ENCODE measurements at places on chromosomes 4 and X.

DNA sequence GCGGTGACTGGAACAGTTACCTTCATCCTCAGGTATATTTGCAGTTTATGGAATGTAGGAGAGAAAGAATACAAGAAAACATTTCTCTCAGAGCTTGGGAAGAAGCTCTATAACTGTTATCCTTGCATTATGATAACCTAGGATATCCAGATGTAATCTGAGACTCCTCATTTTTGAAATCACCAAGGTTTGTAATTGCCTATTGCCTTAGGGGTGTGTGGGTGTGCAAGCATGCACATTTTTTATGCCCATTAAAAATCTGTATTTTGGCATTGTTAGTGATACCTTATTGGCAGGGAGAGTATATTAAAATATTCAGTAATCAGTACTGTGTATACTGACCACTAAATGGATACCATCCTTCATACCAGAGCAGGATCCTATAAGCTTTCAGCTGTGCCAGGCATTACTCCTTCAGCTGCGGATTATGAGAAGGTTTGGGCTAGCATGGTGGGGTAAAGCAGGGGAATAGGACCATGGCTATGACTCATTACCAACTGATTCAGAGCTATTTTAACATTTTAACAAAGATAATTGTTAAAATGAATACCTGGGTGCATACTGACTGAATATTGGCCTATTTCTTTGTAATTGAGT, 8.3 kb downstream of the SEC24B start:
- no peak for DNase-seq

DNA sequence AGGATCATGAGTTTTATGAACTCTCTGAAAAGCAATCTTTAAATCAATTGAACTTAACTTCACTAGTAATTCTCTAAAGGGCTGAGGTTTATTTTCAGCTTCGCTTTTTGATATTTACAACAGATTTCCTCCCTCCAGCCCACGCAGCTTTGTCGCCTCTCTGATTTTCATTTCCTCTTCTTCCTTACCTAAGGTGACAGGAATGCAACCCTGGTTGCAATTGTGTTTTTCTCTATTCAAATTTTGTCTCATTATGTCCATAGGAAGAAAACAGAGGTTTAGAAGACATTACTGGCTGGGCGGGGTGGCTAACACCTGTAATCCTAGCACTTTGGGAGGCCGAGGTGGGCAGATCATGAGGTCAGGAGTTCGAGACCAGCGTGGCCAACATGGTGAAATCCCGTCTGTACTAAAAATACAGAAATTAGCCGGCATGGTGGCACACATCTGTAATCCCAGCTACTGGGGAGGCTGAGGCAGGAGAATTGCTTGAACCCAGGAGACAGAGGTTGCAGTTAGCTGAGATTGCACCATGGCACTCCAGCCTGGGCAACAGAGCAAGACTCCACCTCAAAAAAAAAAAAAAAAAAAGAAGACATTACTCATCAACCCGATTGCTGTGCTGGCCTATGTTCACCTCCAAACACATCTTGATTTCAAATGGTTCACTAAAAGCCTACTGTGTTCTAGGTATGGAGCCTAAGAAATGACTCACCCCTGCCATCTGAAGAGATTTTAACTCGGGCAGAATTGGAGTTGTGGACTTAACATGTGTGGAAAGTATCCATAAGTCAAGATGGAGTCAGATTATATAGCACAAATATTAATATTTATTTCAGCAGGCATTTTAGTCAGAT, 36.8 kb downstream of the VSIG4 start:
- no peak for DNase-seq

- no peak for DNase-seq
Measured at GRCh38 chrX:136608295-136608933, 39.5 kb upstream of the CD40LG start.

DNA sequence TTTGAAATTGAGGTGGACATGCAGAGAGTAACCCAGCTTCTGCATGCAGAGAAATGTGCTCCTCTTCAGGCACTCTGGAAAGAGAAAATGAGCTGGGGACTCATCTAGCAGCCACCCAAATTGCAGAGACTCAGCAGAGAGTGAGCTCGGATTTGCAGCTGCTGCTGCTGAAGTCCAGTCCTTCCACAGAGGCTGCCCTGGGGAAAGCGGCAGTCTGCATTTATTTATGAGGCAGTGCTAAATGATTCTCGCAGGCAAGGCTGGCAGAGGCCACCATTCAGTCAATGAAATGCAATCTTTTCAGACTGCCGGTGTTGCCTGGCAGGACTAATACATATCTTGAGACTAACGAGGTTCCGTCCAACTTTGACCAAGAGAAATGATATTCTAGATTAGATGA, 404.8 kb downstream of the NLGN4X start:
- no peak for DNase-seq

GRCh38 chrX:48997455-48997854, 4.6 kb downstream of the GRIPAP1 start:
- no peak for DNase-seq

DNA sequence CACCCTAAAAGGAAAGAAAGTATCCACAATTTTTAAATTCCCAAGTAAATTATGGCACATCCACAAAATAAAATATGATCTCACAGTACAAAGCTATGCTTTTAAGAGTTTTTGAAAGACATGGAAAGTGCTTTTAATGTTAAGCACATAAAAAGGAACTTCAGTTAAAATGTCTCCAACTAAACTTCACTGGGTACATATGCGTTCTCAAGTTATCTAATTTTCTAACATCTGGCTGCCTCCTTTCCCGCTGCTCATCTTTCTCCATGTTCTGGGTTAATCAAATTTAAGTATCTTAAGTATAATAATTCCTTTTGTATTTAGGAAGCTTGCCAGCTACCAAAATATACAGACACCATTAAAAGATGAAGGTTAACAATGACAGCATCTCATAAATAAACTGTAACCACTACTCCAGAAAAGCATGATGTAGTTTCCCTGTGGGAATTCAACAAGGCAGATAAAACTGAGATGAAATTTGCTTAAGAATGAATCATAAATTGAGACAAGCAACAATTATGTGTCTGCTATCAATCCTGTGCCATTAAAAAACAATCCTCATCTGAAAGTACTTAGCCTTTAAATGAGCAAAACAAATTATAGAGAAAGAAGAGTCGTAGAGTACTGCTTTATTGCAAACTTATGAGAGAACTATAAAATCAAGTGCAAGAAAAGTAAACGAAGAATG, 25.1 kb downstream of the PRSS12 start:
- no peak for DNase-seq

GRCh38 chrX:139890991-139891700, 41.7 kb downstream of the ATP11C start:
- no peak for DNase-seq

DNA sequence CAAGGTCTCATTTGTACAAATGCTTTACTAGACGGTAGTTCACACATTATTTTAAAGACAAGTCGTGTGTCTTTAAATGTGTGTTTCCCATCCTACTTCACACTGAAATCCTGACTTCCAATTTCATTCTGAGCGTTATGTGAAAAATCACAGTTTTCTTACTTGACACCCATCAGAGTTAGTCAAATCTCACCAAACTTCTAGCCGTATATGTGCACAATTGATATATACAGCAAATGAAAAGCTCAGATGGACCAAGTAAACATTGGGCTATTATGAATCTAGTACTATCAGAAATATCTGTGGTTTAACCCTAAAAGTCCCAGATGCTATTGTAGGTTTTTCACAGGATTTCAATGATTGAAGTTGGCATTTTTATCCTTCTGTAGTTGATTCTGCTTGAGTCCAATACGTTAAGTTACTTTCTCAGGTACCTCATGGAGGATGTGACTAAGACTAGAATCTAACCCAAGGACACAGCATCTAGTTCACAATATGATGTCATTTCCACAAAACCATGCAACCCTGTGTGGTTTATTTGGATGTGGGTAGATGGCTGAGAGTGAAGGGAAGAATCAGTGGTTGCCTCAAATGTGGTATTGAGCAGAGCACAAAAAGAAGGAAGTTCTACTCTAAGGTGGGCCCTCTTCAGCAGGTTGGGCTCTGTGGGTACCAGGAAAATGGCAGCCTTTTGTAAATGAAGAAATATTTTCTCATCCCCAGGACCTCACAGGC, 22.1 kb upstream of the TRIM60 start:
- no peak for DNase-seq

DNA sequence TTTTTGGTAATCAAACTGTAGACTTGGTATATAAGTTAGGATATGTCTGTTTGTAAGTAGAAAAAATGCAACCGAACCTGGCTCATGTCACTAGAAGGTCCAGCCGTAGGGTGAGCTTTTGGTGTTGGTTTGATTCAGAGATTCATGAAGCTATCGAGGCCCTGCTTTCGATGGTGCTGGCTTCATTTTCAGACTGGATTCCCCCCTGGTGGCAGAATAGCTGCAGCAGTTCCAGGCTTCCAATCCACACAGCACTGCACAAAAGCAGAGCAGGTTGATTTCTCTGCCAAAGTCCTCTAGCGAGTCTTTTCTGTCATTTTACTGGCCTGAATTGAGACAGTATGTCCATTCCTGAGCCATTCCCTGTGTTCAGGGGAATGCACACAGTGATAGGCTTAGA, 33.1 kb downstream of the PDK3 start:
- no peak for DNase-seq

DNA sequence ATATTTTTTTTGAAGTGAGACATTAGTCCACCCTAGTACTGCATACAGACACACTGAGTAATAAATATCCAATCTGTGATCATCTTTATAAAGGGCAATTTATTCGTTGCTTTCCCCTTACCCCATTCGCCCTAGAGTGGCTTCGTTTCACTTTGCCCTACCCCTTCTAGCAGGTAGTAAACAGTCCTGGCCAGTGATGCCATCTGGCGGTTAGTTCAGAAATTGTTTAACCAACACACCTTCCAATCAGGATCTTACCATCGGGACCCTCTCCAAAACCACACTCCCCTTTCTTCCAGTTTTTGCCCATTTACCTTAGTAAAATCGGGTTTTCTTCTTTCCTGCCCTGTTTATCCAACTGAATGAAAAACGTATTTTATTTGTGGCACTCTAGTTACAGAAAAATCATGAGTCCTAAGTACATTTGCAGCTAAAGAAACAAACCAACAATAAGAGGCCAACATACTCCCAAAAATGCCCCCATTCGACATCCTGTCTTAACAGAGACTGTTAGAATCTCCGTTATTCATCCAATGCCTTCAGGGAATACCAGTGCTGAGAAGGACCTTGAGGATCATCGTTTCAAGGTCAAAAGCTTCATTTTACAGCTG, 2.2 kb downstream of the PPA2 start:
- peak; percentile 0 for DNase-seq

- no peak for DNase-seq
Measured at GRCh38 chrX:55490121-55490520, 473 bp upstream of the USP51 start.

- DNase-seq, result no peak
Measured at GRCh38 chr4:185566425-185566824, 31.1 kb upstream of the PDLIM3 start.

DNA sequence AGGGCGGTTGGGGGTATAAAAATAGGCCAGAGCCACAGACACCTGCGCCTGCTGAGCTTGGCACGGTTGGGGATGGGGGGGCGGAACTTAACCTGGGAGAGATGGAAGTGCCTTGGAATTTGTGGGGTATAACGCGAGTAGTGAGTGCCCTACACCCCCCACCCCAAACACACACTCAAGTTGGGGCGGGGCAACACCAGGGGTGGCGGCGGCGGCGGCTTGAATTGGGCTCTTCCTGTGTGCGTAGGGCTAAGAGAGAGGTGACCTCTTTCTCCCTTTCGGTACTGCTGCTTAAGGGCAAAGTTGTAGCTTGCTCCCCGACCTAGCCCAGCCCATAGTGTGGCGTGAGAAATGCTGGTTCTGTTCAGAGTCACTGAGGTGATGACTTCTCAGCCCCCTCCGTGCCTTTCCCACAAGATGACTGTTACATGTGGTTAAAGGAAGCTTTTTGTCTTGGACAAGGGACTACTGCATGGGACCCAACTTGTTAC, 839 bp downstream of the STK26 start:
- no peak for DNase-seq

DNA sequence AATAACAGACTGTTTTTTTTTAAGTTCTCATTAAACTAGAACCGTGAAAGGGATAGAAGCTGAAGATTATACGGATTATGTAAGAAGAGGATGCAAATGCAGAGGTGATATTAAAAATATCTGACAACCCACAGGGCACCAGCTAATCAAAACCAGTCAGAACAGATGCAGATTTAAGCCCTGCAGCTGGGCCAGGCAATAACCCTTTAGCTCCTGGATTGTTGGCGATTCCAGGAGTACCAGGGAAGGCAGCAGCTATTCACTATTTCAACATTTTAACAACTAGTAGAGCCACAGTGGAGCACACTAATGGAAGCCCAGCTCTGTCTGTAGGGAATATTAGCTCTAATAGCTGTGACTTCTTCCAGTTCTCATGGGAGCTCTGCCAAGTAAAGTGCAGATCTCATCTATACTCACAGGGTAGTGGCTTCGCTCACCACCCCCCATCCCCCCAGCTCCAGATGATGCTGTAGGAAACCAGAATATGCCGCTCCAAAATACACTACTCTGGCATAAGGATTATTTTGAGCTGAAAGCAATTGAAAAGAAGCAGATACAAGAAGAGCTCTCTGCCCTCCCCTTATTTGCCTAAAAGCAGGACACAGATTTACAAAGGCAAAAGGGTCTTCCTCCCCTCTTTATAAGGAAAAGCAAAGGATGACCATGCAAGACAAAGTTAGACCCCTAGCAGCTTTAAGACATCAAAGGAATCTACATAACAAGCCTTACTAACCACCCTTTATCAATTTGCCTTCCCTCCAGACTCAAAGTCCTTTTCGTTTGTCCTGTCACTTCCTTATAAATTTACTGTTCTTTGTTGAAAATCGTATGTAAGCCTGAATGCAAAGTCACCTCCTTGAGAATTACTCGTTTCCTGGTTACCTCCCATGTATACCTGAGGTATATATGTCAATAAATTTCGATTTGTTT, 13.7 kb downstream of the SCD5 start:
- peak; percentile 34 for DNase-seq

DNA sequence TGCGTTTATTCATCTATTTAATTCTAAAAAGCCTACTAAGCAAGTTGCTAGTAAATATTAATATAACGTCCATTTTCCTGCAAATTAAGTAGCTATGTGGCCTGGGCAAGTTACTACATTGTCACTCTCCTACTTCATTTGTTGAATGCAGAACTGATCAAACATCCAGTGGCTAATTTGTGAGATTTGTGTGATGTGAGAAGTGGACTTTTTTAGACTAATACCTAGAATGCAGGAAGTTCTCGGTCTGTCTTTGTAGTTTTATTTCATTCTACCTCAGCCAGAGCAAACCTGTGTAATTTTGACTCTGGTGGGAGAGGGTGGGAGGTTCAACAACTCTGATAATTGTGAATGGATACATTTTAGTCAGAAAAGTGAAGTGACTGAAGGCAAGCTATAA, 840 bp downstream of the GUF1 start:
- no peak for DNase-seq

- no peak for DNase-seq
Measured at GRCh38 chrX:51281758-51282318, 50.8 kb upstream of the NUDT10 start.

GRCh38 chrX:123206176-123206575, 22.1 kb downstream of the GRIA3 start:
- no peak for DNase-seq

DNA sequence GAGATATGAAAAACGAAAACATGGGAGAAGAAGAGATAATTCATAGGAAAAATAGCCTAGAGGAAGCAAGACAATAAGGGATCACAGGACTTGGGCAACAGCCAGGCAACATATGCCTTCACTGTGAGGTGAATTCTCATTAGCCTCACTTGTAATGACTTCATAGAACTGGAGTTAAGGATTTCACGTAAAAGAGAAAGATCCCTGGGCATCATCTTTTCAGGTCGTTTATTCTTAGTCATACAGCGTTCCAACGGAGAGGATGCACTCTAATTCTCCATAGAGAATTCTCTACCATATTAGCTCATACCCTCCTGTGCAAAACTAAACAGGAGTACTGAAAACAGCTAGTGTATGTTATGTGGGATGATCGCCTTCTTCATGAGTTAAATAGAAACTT, 1.4 kb downstream of the PRKG2 start:
- DNase-seq, result no peak
